ENCODE measurements at places on chromosomes 5 and 9.
A peak's percentile ranks its signal among the peaks of the same experiment; 100 is the strongest.

GRCh38 chr9:69141851-69142250 lies 32.2 kb upstream of the TJP2 start:
- DNase-seq = no peak

- DNase-seq = no peak
Measured at GRCh38 chr5:170270293-170271069, 27.1 kb downstream of the LCP2 start.

DNA sequence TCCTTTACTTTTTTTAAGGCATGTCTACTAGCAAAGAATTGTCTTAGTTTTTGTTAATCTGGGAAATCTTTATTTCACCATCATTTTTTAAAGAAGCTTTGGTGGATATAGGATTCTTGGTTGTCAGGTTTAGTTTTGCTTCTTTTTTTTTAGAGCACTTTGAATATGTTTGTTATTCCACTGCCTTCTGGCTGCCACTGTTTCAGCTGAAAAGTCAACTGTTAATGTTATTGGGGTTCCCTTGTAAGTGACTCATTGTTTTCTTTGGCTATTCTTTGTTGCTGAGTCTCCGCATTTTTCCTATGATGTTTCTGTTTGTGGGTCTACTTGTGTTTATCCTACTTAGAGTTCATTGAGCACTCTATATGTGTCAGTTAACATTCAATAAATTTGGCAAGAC lies 44.4 kb downstream of the PHAX start:
- no peak for DNase-seq

- DNase-seq = no peak
Measured at GRCh38 chr5:175785681-175786080, 85.7 kb upstream of the CPLX2 start.

DNA sequence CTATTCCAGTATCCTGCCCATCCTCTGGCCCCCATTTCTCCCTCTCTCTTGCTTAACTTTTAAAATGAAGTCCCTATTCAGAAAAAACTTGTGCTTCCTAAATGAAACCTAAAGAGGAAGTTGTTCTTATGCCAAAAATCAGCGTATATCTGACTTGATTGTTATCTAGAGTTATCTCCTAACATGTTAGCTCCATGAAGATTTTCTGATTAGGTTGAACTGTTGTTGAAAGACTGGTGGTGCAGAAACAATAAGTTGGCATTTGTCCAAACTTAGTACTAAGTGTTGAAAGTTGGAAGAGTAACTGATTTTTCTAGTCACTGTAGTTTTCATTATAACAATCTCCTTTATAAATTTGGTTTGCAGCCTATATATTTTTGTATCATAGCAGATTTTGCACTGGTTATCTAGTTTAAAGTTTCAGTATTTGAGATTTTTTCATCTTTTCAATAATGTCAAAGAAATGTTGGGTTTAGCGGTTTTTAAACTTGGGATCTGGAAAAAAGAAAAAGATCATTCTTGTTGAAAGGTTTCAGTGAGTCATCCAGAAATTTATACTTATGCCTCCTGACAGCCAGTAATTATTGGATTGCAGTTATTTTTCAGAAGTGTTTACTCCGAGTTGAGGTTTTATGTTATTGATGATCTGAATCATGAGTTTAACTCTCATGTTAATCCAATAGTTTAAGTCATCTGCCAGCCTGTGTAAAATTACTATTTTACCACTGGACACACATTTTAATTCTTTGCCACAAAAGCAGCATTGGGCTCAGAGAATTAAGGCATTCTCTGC lies 60.6 kb downstream of the PAM start:
- no peak for DNase-seq

DNA sequence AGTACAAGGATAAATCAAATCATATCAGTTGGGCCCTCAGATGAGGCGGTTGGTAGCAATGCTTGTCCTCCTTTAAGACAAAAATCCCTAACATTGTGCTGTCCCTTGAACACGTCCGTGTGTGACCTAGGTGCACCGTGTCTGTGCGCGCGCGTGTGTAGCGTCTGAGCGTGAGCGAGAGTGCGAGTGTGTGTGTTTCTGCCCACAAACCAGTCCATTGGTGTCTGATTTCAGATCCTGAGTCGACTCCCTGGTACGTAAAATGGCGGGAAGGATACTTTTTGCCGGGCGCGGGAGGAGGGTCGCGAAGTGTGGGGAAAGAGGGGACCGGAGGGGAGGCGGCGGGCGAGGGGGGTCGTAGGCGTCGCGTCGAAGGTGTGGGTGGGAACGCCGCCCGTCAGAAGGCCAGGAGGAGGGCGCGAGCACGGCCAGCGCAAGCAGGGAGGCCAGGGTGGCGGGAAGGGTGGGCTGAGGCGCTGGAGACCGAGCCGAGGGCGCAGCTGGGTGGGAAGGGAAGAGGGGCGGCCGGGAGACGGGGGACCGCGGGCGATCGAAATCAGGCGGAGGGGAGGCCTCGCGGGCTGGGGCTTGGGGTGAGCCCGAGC lies 8.9 kb downstream of the OTP start:
- no peak for DNase-seq

- DNase-seq = no peak
Measured at GRCh38 chr9:120970244-120970643, 43.6 kb upstream of the TRAF1 start.

- no peak for DNase-seq
Measured at GRCh38 chr5:126189862-126190261, 233.3 kb upstream of the GRAMD2B start.

DNA sequence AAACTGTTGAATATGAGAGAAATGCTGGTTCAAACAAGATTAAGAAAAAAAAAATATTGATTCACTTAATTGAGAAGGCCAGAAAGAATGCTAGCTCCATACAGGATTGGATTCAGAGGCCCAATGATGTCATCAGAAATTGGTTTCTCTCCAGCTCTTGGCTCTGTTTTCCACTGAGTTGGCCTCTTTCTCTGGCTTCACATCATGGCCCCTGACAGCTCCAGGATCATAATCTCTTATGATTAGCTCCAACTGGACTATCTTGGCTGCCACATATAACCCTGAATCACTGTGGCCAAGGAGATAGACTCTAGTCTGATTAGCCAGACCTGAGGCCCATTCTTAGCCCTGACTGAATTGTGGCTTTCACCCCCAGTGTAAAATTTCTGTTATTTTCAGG lies 244.7 kb upstream of the GRAMD2B start:
- DNase-seq = no peak

DNA sequence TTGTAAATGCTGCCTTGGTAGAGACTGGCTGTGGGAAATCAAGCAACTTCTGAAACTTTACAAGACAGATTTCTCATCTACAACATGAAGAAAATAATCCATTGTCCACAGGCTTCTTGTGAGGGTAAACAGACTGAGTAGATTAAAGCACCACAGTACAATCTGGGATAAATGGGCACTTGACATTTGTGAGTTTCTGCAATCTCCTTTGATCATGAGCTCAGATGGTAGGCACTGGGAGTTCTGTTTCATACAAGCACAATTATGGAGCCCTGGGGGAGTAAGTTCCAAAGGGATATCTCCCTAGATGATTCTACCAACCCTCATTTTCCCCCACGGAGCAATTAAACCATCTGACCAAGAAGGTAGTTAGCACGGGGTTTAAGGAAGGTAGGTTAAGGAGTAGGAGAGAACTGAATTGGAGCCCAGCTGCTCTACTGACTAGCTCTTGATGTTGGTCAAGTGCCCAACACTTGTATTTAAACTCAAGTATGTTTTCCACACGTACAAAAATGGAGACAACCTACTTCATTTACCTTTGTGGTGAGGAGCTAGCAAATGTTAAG lies 479.5 kb upstream of the TNC start:
- no peak for DNase-seq

- DNase-seq = peak; percentile 26
Measured at GRCh38 chr5:136730426-136730825, 365.1 kb upstream of the TRPC7 start.

Measured in kidney glomerular epithelial cell (primary cell).